Naive thymus-derived CD4-positive, alpha-beta T cell (primary cell): ENCODE measurements at places on chromosomes 6 and 20. TPM values are rescaled to one million over a fixed set of nuclear protein-coding genes. Genes with fewer than 3 reads are reported as not detected.

Gene KPNA5
- polyA plus RNA-seq, result 19.6 TPM

GRCh38 chr20:24880356-24880755 is 68.7 kb upstream of the CST7 start:
- no peak for DNase-seq

GRCh38 chr6:126773112-126773805 is 345.2 kb upstream of the RSPO3 start:
- no peak for DNase-seq

DNA sequence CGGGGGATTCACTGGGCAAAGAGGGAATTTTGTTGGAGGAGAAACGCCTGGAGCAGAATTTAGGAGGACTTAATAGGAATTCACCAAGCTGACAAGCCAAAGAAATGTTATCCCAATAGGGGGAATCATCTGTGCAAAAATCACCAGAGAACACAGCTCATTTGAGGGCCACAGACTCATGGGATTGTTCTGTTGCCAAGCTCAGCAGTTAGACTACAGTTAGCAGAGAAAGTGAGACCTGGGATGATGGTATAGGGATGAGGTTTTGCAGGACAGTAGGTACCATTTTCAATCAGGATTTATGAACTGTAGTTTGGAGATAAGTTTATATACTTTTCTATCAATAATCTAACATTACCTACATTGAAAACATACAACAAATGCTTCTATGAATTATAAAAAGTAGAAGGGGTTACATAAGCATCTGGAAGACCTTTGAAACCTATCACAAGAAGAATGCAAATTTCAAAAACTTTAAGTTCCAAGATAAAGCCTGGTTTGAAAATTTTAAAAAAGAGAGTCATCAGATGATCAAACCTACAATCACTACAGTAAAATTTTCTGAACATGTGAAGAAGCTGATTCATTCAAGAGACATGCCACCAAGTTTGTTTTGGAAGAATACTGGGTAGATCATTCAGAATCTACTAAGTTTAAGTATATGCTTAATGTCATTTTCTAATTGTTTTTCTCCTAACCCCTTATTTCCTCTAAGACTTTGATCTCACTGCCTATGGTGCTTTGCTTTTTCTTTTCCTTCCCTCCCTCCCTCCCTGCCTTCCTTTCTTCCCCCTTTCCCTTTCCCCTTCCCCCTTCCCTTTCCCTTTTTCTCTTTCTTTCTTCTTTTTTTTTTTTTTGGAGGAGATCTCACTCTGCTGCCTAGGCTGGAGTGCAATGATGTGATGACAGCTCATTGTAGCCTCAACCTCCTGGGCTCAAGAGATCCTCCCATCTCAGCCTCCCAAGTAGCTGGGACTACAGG is 81.5 kb downstream of the KIF13A start:
- no peak for DNase-seq
